H9 (cell line): ENCODE measurements at places on chromosomes 5 and 9. TPM values are rescaled to one million over a fixed set of nuclear protein-coding genes. Genes with fewer than 3 reads are reported as not detected.

FCHO2 gene
- 5.8 and 7.1 TPM in 2 replicates for total RNA-seq

DNA sequence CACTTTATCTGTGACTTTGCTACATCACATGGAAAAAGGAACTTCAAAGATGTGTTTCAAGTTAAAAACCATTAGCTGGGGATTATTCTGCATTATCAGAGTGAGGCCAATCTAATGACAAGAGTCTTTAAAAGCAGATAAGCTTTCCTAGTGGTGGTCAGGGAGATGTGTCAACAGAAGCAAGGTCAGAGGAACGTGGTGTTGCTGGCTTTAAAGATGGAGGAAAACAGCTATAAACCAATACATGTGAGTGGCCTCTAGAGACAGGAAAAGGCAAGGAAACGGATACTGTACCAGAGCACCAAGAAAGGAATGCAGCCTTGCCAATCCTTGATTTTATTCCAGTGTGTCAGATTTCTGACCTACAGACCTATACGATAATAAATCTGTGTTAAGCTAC lies 204.2 kb downstream of the TAF11L14 start:
- DNase-seq: no peak
- H3K27me3 ChIP-seq: no peaks in the 10 kb centered on the region
- H3K4me1 ChIP-seq: no peaks in the 10 kb centered on the region
- H3K27ac ChIP-seq: no peak overlapping the region

DMXL1 gene
- total RNA-seq: 53.8 and 63.5 TPM in 2 replicates

GFRA3 gene
- 1.6 and 1.8 TPM in 2 replicates for total RNA-seq

- H3K4me1 ChIP-seq: no peaks in the 10 kb centered on the region
- H3K36me3 ChIP-seq: peaks cover 8% of the 10 kb centered on the region
- H3K27me3 ChIP-seq: no peaks in the 10 kb centered on the region
- DNase-seq: peak; percentile 8
- H3K4me3 ChIP-seq: no peak overlapping the region
- H3K27ac ChIP-seq: no peak overlapping the region
These were observed 22.3 kb upstream of the OLFM1 start for GRCh38 chr9:135065151-135065550.

CEMIP2 gene
- total RNA-seq: 67.1 and 77.2 TPM in 2 replicates

DNA sequence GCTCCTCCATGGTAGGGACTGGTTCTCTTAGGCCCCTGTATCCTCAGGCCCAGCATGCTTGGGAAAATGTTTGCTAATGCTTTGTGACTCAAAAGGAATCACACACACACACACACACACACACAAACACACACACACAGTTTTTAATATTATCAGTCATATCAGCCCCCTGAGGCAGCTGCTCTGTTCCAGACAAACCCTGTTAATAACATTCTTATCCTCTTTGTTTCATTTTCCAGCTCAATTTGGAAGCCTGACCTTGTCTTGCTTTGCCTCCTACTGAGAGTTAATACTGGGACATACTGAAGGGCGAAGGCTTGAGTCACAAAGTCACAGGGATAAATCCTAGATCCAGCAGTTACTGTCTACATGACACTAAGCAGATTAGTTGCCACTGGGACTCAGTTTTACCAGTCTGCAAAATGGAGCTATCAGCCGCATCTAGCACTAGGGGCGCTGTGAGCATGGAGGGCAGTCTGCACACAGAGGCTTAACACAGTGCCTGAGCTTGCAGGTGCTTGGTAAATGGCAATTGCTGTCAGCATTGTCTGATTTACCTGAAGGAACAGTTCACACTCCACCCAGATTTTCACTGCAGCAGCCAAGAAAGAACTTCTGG lies 37.1 kb upstream of the KCNMB1 start:
- H3K36me3 ChIP-seq: no peaks in the 10 kb centered on the region
- H3K27me3 ChIP-seq: no peaks in the 10 kb centered on the region
- H3K27ac ChIP-seq: no peak overlapping the region
- no peak overlapping the region for H3K4me3 ChIP-seq
- no peak for DNase-seq

PCDHGA12 gene
- 1.3 and 1.4 TPM in 2 replicates for total RNA-seq

DNA sequence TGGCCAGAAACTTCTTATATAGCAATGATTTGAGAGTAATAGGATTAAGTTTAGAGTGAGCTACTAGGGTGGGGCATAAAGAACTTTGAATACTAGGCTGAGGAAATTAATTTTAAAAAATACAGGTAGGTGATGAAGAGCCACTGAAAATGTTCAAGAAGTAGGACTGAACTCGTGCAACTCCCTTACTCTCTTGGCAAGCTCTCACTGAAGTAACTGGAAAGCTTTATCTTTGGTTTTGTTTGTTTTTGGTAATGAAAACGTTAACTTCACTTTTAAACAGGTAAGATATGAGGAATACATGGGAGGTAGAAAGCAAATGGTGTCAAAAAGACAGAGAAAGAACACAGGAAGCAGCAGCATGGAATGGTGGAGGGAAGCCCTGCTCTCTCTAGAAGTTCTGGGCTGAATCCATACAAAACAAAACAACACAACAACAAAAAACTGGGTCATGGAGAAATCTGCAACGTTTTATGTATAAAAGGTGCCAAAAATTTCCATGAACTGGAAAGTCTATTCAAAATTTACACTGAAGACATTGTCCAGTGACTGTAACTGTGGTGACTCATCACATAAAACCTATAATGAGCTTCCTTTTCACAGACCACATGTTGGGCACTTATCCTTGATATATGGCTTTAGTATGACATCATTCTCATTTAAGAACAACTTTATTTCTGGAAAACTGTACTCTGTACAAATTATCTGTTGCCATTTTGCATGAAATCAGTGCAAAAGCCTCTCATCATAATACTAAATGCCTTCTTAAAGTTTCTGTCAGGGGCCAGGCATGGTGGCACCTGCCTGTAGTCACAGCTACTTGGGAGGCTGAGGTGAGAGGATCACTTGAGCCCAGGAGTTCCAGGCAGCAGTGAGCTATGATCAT lies 91.2 kb upstream of the CHD1 start:
- H3K36me3 ChIP-seq: peaks cover 15% of the 10 kb centered on the region
- no peak for DNase-seq
- H3K27me3 ChIP-seq: no peaks in the 10 kb centered on the region
- no peak overlapping the region for H3K4me3 ChIP-seq
- H3K27ac ChIP-seq: no peak overlapping the region

- no peaks in the 10 kb centered on the region for H3K36me3 ChIP-seq
- H3K4me1 ChIP-seq: no peaks in the 10 kb centered on the region
- no peak for DNase-seq
- H3K27me3 ChIP-seq: no peaks in the 10 kb centered on the region
These were observed 147.9 kb downstream of the C5orf15 start for GRCh38 chr5:133820507-133820906.

DNA sequence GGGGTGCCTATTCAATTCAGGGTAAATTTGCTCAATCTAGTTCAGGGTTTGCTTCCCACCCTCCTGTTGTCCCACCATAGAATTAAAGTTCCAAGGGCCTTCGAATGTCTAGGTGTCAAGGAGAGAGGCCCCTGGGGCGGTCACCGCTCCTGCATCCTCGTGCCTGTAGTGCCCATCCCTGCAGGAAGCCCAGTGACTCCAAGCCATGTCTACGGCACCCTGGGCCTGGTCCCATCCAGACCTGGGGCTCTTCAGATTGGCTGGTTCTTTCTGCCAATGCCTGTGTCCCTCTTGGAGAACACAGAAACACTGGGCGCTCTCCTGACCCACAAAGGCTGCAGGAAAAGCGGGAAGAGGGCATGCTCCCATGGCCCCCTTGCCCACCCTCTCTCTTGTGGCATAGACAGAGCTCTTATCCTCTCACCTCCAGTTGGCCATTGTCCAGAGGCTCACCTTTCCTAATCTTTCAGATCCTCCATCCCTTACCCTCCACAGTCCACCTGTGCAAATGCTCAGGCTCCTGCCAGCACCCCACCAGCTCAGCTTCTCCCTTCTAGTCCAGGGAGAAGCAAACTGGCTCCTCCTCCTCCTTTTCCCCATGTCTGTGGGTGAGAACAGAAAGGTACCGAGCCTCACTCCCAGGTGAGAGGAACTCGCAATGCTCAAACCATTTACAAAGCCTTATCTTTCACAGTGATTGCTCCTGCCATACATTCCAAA lies 253.0 kb upstream of the IRX2 start:
- H3K27me3 ChIP-seq: no peaks in the 10 kb centered on the region; the same call in 1 of the 2 replicates
- no peak for DNase-seq
- H3K27ac ChIP-seq: no peak overlapping the region
- H3K36me3 ChIP-seq: peaks cover 7% of the 10 kb centered on the region
- no peaks in the 10 kb centered on the region for H3K4me1 ChIP-seq
- H3K4me3 ChIP-seq: no peak overlapping the region

- no peak overlapping the region for H3K27ac ChIP-seq
- H3K4me3 ChIP-seq: no peak overlapping the region
- no peaks in the 10 kb centered on the region for H3K36me3 ChIP-seq
- no peaks in the 10 kb centered on the region; the same call in 1 of the 2 replicates for H3K4me1 ChIP-seq
- DNase-seq: no peak
- no peaks in the 10 kb centered on the region for H3K27me3 ChIP-seq
These were observed 310.7 kb downstream of the HCN1 start for GRCh38 chr5:45385321-45386058.

TXNDC8 gene
- total RNA-seq: not detected in 2 replicates

- H3K27me3 ChIP-seq: no peaks in the 10 kb centered on the region
- H3K4me3 ChIP-seq: no peak overlapping the region
- H3K27ac ChIP-seq: no peak overlapping the region
- H3K36me3 ChIP-seq: no peaks in the 10 kb centered on the region
- no peak for DNase-seq
- 0 out of 2 replicates have a peak, but pooled peaks cover 2% of the 10 kb centered on the region for H3K4me1 ChIP-seq
These were observed 59.5 kb downstream of the ZNF366 start for GRCh38 chr5:72447751-72448150.

ELAVL2 gene
- 16.8 and 19.9 TPM in 2 replicates for total RNA-seq

DNA sequence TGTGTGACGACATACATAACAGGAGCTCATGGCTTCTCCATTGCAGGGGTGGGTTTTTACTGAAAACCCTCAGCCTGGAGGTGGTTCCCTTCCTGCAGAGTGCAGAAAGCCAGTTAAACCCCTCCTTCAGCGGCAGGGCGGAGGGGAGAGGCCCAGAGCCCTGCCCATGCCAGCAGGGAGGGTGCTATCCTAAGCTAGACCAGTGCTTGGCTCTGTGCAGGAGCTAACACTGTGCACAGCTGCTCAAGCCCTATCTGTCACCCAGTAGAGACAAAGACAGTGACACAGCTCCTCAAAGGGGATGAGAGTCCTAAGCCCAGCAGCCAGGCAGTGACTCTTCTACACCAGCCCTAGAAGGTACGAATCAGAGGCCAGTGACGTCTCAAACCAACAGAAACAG lies 70.0 kb upstream of the ZSWIM6 start:
- no peak overlapping the region for H3K4me3 ChIP-seq
- DNase-seq: no peak
- no peaks in the 10 kb centered on the region for H3K27me3 ChIP-seq

DNA sequence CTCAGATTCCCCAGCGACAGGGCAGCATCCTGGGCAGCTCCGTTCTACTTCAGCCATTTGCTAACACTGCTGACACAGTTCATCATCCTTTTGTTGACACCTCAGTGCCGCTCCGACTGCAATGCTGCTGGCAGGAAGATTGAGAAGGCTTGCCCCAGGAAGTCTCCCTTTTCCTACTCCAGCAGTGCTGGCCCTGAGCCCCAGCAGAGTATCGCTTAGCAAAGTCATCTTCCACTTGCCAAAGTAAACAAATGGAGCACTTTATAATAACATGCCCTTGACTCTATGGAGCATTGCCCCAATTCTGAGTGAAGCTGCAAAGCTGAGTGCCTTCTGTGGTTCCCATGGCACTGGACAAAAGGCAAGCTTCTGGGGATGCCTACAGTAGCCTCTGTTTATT lies 32.2 kb downstream of the PRLR start:
- H3K4me3 ChIP-seq: no peak overlapping the region
- no peak for DNase-seq
- H3K4me1 ChIP-seq: no peaks in the 10 kb centered on the region
- no peaks in the 10 kb centered on the region for H3K27me3 ChIP-seq

GAS1 gene
- total RNA-seq: 2.3 and 2.7 TPM in 2 replicates

GRCh38 chr9:20670395-20670794 lies 13.7 kb upstream of the FOCAD start:
- no peaks in the 10 kb centered on the region; the same call in 1 of the 2 replicates for H3K4me1 ChIP-seq
- H3K36me3 ChIP-seq: peaks cover 3% of the 10 kb centered on the region

- no peak for DNase-seq
- no peaks in the 10 kb centered on the region for H3K4me1 ChIP-seq
- no peaks in the 10 kb centered on the region for H3K27me3 ChIP-seq
- H3K4me3 ChIP-seq: no peak overlapping the region; the same call in 2 of the 3 replicates
- no peak overlapping the region for H3K27ac ChIP-seq
- H3K36me3 ChIP-seq: peaks cover 10% of the 10 kb centered on the region
These were observed 30.0 kb downstream of the FGD3 start for GRCh38 chr9:92977279-92977678.

- no peak overlapping the region for H3K4me3 ChIP-seq
- no peaks in the 10 kb centered on the region for H3K4me1 ChIP-seq
- no peak for DNase-seq
- no peak overlapping the region for H3K27ac ChIP-seq
These were observed 103.8 kb upstream of the SLC1A3 start for GRCh38 chr5:36502608-36503007.

- H3K4me1 ChIP-seq: no peaks in the 10 kb centered on the region
- no peak overlapping the region for H3K4me3 ChIP-seq
- H3K36me3 ChIP-seq: peaks cover 1% of the 10 kb centered on the region; the same call in 2 of the 3 replicates
- H3K27me3 ChIP-seq: no peaks in the 10 kb centered on the region
These were observed 17.8 kb upstream of the BRD3 start for GRCh38 chr9:134085674-134086073.

DNA sequence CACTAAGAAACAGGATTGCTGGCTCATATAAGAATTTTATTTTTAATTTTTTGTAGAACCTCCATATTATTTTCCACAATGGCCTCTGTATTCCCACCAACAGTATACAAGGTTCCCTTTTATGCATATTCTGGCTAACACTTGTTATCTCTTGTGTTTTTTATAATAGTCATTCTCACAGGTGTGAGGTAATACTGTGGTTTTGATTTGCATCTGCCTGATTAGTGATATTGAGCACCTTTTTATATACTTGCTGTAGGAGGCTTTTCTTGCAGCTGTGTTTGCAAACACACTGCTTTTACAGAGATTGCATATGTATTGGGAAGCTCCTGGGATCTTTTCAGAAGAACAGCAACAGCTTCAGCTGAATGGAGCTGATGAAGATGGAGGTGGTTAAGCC lies 164.8 kb downstream of the DEPDC1B start:
- H3K4me1 ChIP-seq: no peaks in the 10 kb centered on the region
- no peaks in the 10 kb centered on the region for H3K27me3 ChIP-seq
- no peak overlapping the region for H3K27ac ChIP-seq
- H3K4me3 ChIP-seq: no peak overlapping the region
- peaks cover 19% of the 10 kb centered on the region for H3K36me3 ChIP-seq

- H3K4me3 ChIP-seq: no peak overlapping the region
- H3K36me3 ChIP-seq: peaks cover 11% of the 10 kb centered on the region
- DNase-seq: no peak
- no peaks in the 10 kb centered on the region for H3K27me3 ChIP-seq
- H3K27ac ChIP-seq: no peak overlapping the region
These were observed 232.8 kb upstream of the PTGER4 start for GRCh38 chr5:40446910-40447309.

CATSPER3 gene
- 0.31 and 0.50 TPM in 2 replicates for total RNA-seq

GRCh38 chr5:125199373-125199772 lies 452.9 kb upstream of the ZNF608 start:
- H3K27me3 ChIP-seq: no peaks in the 10 kb centered on the region
- H3K36me3 ChIP-seq: peaks cover under 1% of the 10 kb centered on the region
- H3K27ac ChIP-seq: no peak overlapping the region
- H3K4me3 ChIP-seq: no peak overlapping the region
- peaks cover 4% of the 10 kb centered on the region; the same call in 1 of the 2 replicates for H3K4me1 ChIP-seq
- DNase-seq: no peak

- H3K27me3 ChIP-seq: no peaks in the 10 kb centered on the region
- no peak for DNase-seq
- no peak overlapping the region for H3K4me3 ChIP-seq
- no peak overlapping the region for H3K27ac ChIP-seq
- H3K36me3 ChIP-seq: no peaks in the 10 kb centered on the region; the same call in 2 of the 3 replicates
These were observed 107.6 kb upstream of the SPRY4 start for GRCh38 chr5:142432369-142432863.

- no peaks in the 10 kb centered on the region for H3K4me1 ChIP-seq
- no peak overlapping the region for H3K27ac ChIP-seq
- no peak for DNase-seq
- no peaks in the 10 kb centered on the region for H3K27me3 ChIP-seq
These were observed 38.3 kb downstream of the SLC6A3 start for GRCh38 chr5:1406681-1407640.
